CD4-positive, alpha-beta T cell treated with Interleukin-17A for 4 hours (primary cell): ENCODE measurements at places on chromosomes 2 and 18.

GRCh38 chr2:189146553-189146952 is 33.0 kb downstream of the COL5A2 start:
- DNase-seq = no peak

DNA sequence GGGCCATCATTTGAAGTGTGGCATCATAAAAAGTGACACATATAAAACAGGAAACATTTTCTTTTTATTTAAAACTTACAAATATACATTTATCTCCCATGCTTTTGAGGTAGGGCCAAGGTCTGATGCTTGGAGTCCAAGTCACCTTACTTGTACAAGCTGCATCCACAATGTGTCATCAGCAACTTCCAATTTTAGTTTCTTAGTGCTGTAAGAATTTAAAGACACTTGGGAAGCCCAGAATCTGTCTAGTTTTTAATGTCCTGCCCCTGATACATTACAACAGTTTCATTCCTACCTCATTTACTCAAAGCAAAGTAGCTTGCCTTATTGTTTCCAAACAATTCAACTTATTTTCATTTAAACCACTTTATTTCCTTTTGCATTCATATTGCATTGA is 297.7 kb downstream of the MTX2 start:
- no peak for DNase-seq

DNA sequence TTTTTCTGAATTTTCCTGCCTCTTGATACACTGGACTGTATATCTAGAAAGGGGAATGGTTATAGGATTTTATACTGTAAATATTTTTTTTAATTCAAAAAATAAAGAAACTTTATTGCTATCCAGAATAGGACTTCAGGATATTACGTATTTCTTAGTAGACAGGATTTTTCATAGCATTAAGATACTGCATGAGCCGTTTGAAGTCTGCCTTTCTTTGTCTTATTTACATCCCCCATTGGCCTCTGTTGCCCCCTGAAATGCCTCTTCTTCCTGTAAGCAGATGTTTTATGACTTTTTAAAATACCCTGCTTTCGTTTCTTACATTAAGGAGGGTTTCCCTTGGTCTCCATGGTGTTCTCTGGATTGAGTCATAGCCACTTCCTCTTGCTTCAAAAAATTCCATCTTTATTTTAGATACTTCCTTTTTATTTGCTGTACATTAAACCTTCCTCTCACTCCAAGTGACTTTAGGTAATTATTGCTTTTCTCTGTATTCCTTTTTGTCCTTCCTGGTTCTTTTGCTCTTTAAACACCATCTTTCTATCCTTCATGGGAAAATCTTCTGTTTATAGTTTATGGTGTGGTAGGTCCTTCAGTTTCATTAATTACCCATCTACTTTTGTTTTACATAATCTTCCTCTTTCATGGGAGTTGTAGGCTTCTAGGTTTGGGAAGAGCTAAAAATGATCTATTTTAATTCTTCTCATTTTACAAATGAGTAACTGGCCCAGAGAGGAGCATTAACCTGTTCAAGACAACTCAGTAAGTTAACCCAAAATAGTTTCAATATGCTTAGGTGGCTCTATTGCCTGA is 72.6 kb downstream of the ZNF532 start:
- DNase-seq = no peak

DNA sequence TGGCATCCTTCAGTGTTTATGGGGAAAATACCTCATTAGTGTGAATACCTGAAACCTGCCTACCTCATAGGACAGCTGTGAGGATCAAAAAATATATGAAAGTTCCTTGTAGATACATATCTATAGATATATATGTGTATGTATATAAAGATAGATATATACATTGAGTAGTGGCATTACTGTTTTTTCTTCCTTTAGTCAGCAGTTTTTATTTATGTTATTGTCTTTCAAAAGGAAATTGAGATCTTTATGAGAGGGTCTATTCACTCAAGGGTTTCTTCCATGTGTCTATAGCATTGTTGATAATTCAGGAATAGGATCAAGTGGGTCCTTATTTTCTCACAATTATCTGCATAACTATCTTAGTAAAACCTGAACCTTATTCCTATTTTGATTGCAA is 6.6 kb downstream of the RMP24 start:
- DNase-seq = no peak

DNA sequence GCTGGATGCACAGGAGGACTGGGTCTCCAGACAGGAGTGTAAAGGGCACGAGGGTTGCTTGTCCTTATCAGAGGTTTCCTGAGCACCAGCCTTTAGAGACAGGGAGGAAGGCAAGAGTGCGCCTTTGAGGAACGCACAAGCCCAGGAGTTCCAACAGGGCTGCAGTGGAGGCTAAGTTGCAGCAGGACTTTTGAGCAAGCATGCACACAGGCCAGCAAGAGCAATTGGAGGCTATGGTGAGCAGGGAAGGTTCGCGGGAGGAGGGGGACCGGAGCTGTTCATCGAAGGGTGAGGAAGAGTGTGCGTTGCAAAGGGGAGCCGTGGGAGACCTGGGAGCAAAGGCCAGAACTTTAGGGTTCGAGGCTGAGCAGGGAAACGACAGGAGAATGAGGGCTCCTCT is 2.2 kb upstream of the ATOH8 start:
- DNase-seq = no peak

GRCh38 chr2:85780316-85781012 is 26.7 kb downstream of the ATOH8 start:
- DNase-seq = no peak

DNA sequence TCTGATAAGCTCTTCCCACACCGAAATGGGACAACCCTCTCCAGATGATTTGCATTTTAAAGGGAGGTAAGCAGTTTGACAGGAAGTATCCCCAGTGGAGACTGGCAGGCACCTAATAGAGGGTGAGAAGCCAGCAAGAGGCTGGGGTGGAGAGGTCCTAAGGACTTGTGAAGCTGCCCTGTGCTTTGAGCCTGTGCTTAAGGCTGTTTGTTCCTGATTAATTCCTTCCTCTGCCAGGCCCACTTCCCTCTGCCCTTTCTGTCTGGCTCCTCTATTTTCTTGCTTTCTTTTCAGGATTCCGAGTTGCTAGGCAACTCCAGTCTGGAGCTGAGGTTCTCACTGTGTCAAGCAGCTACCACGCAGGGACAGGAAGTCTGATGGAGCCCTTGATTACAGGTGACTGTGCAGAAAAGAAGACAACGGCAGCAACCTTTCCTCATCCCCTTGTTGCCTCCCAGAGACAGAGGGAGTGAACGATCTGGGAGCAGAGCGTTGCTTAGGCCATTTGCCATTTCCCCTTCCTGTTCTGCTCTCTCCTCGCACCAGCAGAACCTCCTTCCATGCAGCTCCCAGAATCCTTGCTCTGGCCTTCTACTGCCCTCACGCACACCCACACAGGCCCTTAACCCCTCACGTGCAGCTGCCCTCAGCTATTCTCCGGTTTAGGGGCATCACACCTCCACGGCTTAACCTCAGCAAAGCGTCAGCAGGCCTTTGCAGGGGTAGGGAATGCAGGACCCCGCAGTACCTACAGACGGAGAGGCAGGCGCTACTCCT is 103.6 kb upstream of the CELF4 start:
- no peak for DNase-seq

DNA sequence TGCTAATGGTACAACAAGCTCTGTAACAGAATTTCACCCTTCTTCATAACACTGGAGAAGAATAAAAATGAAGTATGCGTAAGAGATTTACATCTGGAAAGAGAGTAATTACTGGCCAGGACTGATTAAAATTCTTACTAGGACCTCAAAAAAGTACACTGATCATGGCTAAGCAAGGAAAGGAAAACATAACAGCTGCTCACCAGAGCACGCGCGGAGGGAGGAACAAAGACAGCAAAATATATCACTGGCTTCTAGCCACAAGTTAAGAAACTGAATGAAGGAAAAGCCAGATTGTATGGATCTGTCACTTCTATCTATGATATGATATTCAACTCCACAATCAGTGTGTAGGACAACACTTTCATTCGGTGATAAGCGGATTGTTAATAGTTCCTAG is 15.6 kb upstream of the CYTIP start:
- DNase-seq = no peak

GRCh38 chr2:3652896-3653625 is 4.9 kb upstream of the ALLC start:
- no peak for DNase-seq

GRCh38 chr2:176129813-176130146 is 275 bp downstream of the HOXD8 start:
- DNase-seq = no peak

- no peak for DNase-seq
Measured at GRCh38 chr2:183125659-183126341, 1.6 kb downstream of the NUP35 start.

DNA sequence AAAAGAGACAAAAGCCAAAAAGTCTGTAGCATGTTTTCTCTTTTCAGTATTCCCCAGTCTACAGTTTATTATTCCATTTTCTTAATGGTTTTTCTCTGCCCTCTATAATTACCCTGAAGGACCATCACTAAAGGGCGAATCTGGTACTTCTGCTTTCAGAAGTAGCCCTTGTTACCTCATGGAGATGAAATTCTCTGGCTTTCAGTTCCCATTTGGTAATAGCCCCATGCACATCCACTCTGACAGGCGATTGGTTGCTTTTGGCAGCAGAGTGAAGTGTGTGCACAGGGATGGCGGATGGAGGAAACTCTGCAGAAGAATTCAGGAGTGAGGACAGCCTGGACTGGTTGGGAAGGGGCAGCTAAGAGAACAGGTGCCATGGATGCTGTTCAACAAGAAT is 66.3 kb upstream of the NABP1 start:
- DNase-seq = no peak

DNA sequence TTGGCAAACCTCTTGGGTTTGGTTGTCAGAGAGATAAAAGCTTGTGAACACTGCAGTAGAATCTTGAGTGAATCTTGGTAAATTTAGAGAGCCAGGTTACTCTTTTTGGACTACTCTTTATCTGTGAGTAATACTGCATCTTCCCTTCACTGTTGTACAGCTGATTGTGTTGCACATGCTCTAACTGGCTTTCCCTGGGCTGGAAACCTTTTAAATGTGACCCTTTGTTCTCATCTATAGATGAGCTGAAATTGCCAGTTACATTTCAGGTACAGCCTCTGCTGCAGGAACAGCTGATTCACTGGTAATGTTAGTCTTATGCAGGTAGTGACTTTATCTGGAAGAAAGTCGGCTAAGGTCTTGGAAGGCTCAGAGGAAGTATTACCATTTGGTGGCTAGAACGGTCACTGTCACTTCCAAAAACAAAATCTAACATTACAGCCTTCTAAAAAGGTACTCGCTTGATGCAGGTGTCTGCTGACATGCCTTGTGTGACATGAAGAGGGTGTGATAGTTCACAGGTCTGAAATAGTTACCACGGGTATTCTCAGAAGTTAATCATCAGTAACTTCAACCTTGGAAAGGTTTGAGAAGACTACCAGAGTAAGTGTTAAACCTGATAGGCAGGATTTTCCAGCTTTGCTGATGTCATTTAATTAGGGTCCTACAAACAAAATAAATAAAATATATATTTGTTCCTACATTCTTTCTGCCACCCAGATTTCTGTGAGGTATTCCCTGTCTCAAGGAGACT is 851.1 kb downstream of the SLC4A3 start:
- no peak for DNase-seq

- no peak for DNase-seq
Measured at GRCh38 chr2:217980036-217980435, 22.8 kb downstream of the TNS1 start.

- no peak for DNase-seq
Measured at GRCh38 chr2:101638181-101638711, 59.3 kb upstream of the MAP4K4 start.

DNA sequence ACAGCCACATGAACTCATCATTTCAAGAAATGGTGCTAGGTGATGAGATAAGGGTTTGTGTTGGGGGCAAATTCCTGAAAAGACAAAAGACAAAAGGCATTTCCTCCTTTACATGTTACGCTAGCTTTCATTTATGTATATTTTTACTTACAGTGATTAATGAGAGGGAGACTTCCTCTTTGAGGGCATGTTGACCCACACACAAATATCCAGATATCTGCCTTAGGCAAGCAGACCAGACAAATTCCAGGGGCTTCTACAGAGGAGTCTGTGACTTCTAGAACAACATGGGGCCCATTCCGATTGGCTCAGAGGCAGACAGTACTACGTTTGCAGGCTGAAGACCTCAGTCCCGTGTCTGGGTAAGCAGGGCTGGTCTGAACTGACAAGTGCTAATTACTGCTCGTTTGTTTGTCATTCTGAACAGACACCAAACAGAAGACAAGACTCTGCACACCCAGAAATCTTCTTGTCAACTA is 74.8 kb upstream of the ST6GAL2 start:
- DNase-seq = no peak

GRCh38 chr2:226600184-226600583 is 199.4 kb downstream of the IRS1 start:
- DNase-seq = no peak
